ENCODE measurements at places on chromosomes 5 and 9. TPM values are rescaled to one million over a fixed set of nuclear protein-coding genes. Genes with fewer than 3 reads are reported as not detected.

FGF1 gene
- total RNA-seq: 11.5 TPM

TTC33 gene
- 13.1 TPM for total RNA-seq

ABLIM3 gene
- 10.2 TPM for total RNA-seq

PCDHAC2 gene
- 0.73 TPM for total RNA-seq

EQTN gene
- not detected for total RNA-seq

PPP3R2 gene
- not detected for total RNA-seq

SPATA9 gene
- 0.16 TPM for total RNA-seq

GALNT12 gene
- 0.61 TPM for total RNA-seq

PCDHGB6 gene
- total RNA-seq: 6.1 TPM

SCGB3A2 gene
- total RNA-seq: not detected

SPATA31D4 gene
- total RNA-seq: not detected

WWC1 gene
- 3.6 TPM for total RNA-seq

PDE8B gene
- total RNA-seq: under 0.01 TPM

NPR3 gene
- total RNA-seq: 21.4 TPM

TRIM36 gene
- total RNA-seq: 0.61 TPM

FAM114A2 gene
- 39.8 TPM for total RNA-seq

PRR7 gene
- 14.6 TPM for total RNA-seq

ADAMTSL2 gene
- not detected for total RNA-seq

PLCXD3 gene
- total RNA-seq: 0.12 TPM

PCDHB15 gene
- total RNA-seq: 0.24 TPM

SLC4A9 gene
- not detected for total RNA-seq

S1PR3 gene
- total RNA-seq: 26.3 TPM

PPIC gene
- 29.6 TPM for total RNA-seq

N4BP3 gene
- total RNA-seq: 0.36 TPM

Measured in hair follicle dermal papilla cell (primary cell).